ENCODE measurements at places on chromosomes 6 and 20.

- DNase-seq: peak; percentile 71
Measured at GRCh38 chr6:36912586-36912985, 26.8 kb downstream of the C6orf89 start.

GRCh38 chr6:52552278-52552643, 24.6 kb downstream of the TRAM2 start:
- no peak for DNase-seq

GRCh38 chr20:7291946-7292345, 524.5 kb downstream of the BMP2 start:
- DNase-seq: no peak

- no peak for DNase-seq
Measured at GRCh38 chr20:45848421-45848820, 8.8 kb downstream of the ACOT8 start.

GRCh38 chr6:163863565-163863964, 449.0 kb downstream of the QKI start:
- DNase-seq: no peak

- no peak for DNase-seq
Measured at GRCh38 chr6:88997327-88997726, 33.9 kb upstream of the RNGTT start.

GRCh38 chr20:53657732-53658131, 64.1 kb upstream of the ZNF217 start:
- no peak for DNase-seq

DNA sequence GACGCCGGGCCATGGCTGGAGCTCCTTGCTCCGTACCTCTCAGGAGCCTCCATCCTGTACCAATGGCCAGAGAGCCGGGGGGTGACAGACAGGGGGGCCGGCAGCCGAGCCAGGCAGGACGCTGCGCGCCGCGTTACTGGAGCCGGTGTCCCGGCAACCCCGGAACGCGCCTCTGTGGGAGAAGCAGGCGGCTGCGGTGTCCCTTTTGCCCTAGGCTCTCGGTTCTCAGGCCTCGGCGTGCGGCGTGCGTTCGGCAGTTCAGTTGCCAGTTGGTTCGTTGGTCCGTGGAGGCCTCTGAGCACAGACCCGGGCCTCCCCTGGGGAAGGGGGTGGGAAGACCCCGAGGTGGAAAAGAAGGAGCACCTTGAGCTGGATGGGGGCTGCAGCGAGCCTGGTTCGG, at the start of gene SPATS1:
Gene SPATS1, plus strand, starts transcription at position 162 of the 400 bp plus-strand sequence. CDS start 446 bp downstream, outside the sequence.
- no peak for DNase-seq

GRCh38 chr6:21587961-21588480, 5.5 kb upstream of the SOX4 start:
- peak; percentile 13 for DNase-seq

DNA sequence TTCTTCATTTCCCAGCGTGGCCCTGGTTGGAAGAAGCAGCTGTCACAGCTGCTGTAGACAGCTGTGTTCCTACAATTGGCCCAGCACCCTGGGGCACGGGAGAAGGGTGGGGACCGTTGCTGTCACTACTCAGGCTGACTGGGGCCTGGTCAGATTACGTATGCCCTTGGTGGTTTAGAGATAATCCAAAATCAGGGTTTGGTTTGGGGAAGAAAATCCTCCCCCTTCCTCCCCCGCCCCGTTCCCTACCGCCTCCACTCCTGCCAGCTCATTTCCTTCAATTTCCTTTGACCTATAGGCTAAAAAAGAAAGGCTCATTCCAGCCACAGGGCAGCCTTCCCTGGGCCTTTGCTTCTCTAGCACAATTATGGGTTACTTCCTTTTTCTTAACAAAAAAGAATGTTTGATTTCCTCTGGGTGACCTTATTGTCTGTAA, 292.7 kb downstream of the ESR1 start:
- DNase-seq: no peak

DNA sequence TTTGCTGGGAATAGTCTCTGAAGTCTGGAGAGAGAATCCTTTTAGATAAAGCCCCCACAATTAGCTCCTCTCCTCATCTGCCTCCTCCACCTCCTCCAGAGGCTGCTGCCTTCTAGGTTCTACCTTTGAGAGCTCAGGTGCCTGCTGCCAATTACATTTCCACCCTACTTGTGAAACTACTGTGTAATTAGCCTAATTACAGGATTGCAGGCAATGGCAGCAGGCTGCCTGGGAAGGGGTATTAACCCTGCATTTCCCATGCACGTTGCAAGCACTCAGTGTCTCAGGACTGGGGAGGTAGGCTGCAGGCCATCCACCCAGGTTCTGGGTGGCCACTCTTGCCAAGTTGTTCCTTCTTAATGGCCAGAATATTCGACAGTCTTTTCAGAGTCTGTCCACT, 215.6 kb upstream of the ZNF217 start:
- DNase-seq: no peak

DNA sequence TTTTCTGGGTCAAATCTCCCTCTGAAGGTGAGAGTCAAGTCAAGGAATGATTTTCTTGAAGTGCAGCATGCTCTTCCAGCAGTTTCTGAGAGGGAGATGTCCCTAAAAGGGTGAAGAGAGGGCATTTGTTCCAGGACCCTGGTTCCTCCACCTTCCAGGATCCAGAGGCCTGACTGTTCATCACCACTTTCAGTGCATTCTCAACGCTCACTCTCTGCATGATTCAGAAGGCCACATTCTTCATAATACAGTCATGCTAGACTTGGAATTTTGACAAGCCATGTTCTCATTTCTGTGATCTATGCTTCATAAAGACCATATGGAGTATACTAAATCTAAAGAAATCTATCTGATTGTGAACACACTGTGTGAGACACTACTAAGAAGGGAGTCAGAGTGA, 85.1 kb downstream of the PDE7B start:
- no peak for DNase-seq

GRCh38 chr6:108715832-108716231, 132.4 kb upstream of the ARMC2 start:
- DNase-seq: no peak

DNA sequence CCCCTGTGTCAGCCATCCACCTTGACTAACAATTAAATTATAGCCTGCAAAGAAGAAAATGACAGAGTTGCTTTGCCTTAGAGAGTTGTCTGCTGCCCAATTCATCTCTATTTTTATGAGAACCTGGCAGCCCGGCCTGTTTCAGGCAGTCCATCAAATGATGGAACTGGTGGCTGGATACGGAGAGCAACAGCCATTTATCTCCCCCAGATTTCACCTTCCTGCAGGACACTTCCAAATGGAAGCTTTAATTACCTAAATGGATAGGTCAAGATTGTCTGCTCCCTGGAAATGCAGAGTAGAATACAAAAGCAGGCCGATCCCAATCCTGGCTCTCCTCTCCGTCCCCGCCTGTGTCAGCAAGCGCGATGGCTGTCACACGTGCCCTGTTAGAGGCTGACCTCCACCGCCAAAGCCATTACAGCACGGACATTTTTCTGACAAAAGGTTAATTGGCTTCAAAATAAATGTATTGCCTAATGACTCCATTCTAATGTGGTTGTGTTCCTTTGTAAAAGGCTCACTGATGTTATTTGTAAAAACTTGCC, 86.7 kb downstream of the PACRG start:
- DNase-seq: no peak

- peak; percentile 79 for DNase-seq
Measured at GRCh38 chr6:43509984-43510826, at the start of gene LRRC73. TSS of gene LRRC73 (minus strand) at chr6:43510346. CDS start at chr6:43509785, 561 bp downstream.

DNA sequence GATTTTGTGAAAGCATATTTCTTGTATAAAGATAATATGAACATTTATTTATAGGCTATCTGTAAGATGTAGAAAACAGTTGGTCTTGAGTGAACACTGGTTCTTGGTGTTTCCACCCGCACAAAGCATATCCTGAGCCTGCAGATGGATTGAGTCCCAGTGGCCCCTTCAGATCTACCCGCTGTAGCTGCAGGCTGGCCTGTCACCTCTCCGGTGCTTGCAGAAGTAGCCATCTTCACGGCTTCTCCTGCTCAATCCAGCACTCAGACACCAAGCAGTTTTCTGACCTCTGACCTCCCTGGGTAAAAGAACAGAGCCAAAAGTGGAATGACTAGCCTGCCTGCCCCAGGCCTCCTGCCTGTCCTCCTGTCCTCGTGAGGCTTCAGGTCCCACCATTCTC, 22.7 kb downstream of the LYRM2 start:
- no peak for DNase-seq

DNA sequence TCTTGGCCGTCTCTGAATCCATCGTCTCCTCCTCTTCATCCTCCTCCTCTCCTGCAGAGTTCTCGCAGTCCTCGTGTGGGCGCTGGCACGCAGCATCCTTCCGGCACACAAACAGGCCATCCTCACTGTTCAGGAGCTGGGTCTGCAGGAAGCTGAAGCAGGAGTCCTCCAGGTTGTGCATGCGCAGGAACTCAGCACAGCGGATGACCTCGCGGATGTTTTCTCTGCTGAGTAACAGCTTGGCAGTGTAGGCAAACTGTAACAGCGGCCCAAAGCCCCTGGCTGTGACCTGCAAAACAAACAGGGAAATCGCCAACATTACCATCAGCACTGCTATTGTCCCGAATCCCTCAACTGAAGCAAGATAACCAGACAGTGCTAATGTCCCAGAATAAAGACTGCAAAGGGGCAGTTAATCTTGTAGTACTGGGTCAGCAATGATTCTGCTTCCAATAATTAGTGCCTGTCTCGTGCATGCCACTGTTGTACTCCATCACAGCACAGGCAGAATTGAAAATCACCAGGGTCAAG, 57.4 kb downstream of the GJA10 start:
- no peak for DNase-seq

DNA sequence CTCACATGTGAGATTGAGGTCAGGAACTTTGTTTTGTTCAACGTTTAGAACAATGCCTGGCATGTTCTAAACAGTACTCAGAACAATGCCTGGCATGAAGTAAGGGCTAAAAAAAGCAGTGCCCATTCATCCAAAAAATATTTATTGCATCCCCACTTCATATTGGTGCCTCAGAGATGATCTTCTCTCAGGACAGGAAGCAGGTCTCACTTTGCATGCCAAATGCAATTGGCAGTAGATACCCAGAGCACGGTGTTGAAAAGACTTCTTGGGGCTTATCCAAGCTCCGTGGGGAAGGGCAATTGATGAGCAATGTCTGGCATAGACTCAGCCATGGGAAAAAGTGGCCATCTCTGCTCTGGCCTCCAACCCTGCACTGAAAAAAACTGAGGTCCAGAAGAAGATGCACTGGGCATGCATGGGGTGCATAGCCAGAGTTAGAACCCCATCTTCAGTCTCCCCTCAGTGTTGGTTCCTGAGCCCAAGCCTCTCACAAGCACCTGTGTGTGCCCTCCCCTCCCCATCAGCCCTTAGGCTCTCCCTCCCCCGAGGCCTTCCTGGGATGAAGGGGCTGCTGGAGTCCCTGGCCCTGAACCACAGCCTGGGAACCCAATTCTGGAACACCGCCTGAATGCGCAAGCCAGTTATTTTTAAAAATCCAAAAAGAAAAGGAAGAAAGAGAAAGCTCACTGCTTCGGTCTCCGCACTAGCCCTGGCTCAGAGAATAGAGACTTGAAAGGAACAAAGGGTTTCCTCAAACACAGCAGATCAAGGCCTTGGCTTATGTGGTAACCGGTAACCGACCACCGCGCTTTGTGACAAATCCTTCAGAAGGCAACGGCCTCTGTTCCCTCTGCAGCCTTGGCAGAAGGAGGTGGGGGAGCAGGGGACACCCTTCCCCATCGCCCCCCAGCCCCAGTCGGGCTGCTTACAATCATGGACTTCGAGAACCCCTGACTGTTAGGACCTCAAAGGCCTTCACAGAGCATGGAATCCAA, 78.5 kb upstream of the SIRPA start:
- no peak for DNase-seq

DNA sequence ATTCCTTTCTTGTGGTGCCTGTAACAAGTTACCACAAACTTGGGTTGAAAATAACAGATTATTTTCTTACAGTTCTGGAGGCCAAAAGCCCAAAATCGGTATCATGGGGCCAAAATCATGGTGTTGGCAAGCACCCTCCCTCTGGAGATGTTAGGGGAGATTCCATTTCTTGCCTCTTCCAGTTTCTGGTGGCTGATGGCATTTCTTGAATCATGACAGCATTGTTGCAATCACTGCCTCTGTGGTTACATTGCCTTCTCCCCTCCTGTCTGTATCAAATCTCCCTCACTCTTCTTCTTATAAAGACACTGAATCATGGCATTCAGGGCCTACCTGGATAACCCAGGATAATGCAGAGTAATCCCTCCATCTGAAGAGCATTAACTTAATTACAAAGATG, 17.9 kb upstream of the TENT5A start:
- DNase-seq: no peak

GRCh38 chr20:53611449-53611894, 17.8 kb upstream of the ZNF217 start:
- no peak for DNase-seq

GRCh38 chr6:129736105-129736504, 26.1 kb upstream of the ARHGAP18 start:
- no peak for DNase-seq

DNA sequence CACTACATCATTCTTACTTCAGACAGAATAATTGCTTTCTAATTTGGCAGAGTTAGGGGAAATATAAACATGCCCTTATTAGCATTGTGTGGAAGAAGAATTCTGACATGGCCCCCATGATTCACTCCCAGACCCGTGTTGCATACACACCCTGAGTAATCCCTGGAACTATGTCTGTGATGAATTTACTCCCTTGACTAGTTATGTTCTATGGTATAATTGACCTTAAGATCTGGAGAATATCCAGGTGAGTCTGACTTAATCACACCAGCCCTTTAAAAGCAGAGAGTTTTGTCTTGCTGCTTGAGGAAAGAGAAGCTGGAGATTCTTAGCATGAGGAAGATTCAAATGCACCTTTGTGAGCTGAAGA, 262.9 kb downstream of the SOX4 start:
- no peak for DNase-seq

- DNase-seq: no peak
Measured at GRCh38 chr6:41680182-41680965, 42.1 kb downstream of the MDFI start.

- no peak for DNase-seq
Measured at GRCh38 chr6:133245007-133245406, 3.9 kb downstream of the EYA4 start.

DNA sequence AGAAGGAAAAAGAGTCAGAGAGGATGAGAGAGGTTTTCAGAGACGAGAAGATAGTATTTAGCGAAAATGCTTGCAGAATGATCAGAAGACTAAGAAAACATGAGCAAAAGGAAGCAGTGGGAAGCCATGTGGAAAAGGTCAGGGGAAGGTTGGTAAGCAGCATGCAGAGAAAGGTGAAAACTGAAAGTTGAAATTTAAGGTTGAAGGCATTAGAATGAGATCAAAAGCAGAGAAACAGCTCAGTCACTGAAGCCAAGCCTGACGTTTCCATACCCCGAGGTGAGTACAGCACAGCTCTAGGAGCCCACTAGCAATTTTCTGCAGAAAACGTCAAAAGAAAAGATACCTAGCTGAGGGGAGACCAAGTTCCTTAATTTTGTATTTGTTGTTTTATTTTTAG, 19.1 kb upstream of the TFB1M start:
- peak; percentile 21 for DNase-seq
